Liver (tissue), 10 donors: ENCODE measurements at places on chromosomes 6 and 20. TPM values are rescaled to one million over a fixed set of nuclear protein-coding genes. Genes with fewer than 3 reads are reported as not detected.

GRCh38 chr20:23419995-23420901, 1.0 kb downstream of the NAPB start:
- H3K27me3 ChIP-seq: no peaks in the 10 kb centered on the region
- peaks cover 24% of the 10 kb centered on the region for H3K4me1 ChIP-seq
- peak overlapping the region; percentile 96 for H3K4me3 ChIP-seq
- peak overlapping the region; percentile 95 for H3K27ac ChIP-seq

DNA sequence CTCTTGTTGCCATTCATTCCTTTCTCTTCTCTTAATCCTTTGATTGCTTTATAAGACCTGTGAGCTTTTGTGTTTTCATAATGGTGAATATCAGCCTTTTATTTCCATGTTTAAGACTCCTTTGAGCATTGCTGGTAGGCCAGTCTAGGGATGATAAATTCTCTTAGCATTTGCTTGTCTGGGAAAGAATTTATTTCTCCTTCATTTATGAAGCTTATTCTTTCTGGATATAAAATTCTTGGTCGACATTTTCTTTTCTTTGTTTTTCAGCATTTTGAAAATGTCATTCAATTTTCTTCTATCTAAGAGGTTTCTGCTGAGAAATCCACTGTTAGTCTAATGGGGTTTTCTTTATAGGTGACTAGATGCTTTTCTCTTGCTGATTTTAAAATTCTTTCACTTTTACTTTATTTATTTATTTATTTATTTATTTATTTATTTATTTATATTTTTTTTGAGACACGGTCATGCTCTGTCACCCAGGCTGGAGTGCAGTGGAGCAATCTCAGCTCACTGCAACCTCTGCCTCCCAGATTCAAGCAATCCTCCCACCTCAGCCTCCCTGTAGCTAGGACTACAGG, 15.0 kb downstream of the ARFGEF3 start:
- H3K4me1 ChIP-seq: no peaks in the 10 kb centered on the region
- H3K4me3 ChIP-seq: no peak overlapping the region
- DNase-seq: no peak
- H3K27ac ChIP-seq: no peak overlapping the region
- H3K36me3 ChIP-seq: no peaks in the 10 kb centered on the region

DNA sequence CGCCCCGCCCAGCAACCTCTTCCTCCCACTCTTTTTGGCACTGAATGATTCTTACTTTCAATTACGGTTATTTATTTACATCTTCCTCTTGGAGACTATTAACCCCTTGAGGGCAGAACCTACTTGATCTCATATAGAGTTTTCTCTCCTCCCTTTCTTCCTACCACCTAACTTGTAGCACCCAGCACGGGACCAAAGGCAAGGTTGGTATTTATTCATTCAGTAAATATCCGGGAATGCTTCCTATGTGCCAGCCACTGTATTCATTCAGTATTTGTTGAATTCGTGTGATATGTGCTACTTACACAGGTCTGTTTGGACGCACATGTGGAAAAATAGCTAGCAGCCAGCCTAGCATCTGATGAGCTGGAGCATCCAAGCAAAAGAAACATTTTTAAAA, 1.3 kb upstream of the CNKSR3 start:
- H3K36me3 ChIP-seq: no peaks in the 10 kb centered on the region
- H3K4me1 ChIP-seq: peaks cover 23% of the 10 kb centered on the region
- H3K27me3 ChIP-seq: no peaks in the 10 kb centered on the region
- H3K4me3 ChIP-seq: peak overlapping the region; percentile 81

Gene DOP1A
- 32.0 TPM for total RNA-seq

DNA sequence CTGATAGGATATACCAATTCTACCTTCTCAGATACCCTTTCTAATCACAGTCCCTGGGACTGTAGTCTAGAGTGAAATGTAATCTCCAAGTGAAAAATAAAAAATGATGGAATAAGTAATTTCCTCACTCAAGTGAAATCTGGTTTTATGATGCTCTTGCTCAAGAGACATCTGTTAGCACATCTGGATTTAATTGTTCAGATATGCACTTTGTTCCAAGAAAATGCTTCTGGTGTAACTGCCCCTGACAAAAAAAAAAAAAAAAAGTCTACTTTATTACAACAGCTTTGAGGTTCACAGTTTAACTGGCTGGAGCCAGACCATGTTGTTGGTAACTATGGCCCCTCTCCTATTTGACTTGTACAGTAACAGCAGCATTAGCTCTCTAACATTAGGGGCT, 251.8 kb downstream of the BTBD9 start:
- H3K27ac ChIP-seq: no peak overlapping the region
- no peaks in the 10 kb centered on the region for H3K27me3 ChIP-seq
- H3K4me1 ChIP-seq: no peaks in the 10 kb centered on the region
- no peak for DNase-seq
- no peaks in the 10 kb centered on the region for H3K36me3 ChIP-seq
- H3K4me3 ChIP-seq: no peak overlapping the region

DNA sequence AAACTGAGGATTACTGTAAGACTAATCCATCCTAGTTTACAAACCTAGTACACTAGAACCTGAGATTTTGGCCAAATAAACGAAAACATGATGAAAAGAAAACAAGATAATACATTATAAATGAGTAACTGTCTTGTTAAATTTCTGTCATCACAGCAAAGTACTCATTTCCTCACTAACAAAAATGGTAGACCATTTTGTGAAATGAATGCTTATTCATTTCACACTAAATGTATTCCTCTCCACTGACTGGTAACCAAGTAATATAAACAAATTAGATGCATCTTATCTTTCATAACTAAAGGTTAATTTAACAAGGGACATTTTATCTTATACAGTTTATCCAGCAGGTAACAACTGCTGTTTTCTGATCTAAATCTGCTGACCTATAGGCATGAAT, 143.7 kb downstream of the REV3L start:
- H3K4me3 ChIP-seq: no peak overlapping the region
- DNase-seq: no peak
- H3K27ac ChIP-seq: no peak overlapping the region
- peaks cover 3% of the 10 kb centered on the region for H3K4me1 ChIP-seq
- H3K36me3 ChIP-seq: peaks cover 11% of the 10 kb centered on the region
- H3K27me3 ChIP-seq: no peaks in the 10 kb centered on the region

DNA sequence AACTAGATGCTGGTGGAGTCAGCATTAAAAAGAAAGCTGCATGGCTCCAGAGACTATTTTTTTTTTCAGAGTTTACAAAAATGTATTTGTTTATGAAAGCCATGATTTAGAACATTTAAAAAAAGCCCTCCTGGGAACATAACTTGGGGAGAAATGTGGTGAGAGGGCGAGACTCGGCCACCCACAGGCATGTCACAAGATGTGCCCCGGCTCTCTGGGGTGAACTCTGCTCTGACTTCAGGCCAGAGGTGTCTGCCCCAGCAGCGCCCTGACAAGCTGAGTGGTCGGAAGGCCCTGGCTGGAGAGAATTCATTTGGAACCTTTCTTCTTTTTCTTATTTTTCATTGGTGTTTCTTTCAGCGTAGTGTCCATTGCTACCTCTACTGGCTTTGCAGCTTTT, 21.7 kb upstream of the RFPL4B start:
- no peaks in the 10 kb centered on the region for H3K27me3 ChIP-seq
- no peaks in the 10 kb centered on the region for H3K4me1 ChIP-seq
- no peak overlapping the region for H3K4me3 ChIP-seq
- DNase-seq: no peak
- H3K36me3 ChIP-seq: no peaks in the 10 kb centered on the region

- no peak overlapping the region for H3K4me3 ChIP-seq
- no peaks in the 10 kb centered on the region for H3K27me3 ChIP-seq
- peaks cover 15% of the 10 kb centered on the region for H3K36me3 ChIP-seq
Observed at GRCh38 chr6:118825661-118826060, 68.3 kb upstream of the ASF1A start.

DNA sequence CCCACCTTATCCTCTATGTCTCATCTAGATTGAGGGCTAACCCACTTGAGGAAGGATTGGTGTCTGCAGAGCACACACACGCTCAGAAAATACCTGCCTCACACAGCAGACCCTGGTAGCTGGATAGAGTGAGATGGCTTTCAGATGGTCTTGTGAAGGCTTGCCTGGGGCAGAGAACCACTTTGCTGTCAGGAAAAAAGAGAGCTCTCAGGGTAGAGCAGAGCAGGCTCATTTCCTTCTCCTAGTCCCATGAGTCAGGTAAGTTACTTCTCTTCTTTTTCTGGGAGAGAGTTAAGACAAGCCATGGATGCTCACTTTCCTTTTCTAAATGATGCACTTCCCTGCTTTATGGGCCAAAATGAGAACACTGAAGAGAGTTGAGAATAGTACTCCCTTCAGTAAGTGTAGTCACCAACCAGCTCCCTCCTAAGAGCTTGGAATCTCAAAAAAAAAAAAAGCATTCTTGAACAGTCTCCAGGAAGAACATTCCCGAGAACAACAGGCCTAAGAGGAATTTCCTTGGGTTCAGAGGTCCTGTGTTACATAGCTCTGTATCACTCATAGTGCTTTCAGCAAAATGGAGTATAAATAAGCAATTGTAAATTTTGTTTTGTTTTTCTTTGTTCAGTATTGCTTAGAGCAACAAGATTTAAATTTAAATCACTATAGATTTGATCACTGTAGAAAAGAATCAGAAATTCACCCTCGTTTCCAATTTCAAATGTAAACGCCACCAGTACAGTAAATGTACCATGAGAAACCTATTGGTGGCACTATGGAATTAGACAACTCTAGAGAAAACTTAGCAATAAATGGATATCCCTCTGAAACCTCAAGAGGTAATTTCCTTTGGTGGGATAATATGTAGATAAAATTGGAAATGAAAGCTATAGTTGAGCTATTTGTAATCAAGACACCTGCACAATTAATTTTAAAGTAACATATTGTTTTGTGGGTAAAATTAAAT, 530.3 kb downstream of the RFPL4B start:
- no peaks in the 10 kb centered on the region for H3K36me3 ChIP-seq
- H3K27me3 ChIP-seq: no peaks in the 10 kb centered on the region
- H3K4me3 ChIP-seq: no peak overlapping the region
- no peaks in the 10 kb centered on the region for H3K4me1 ChIP-seq
- H3K27ac ChIP-seq: no peak overlapping the region
- DNase-seq: no peak

Gene SLC13A3
- 10.7 TPM for total RNA-seq

- H3K27ac ChIP-seq: no peak overlapping the region
- no peaks in the 10 kb centered on the region for H3K4me1 ChIP-seq
- no peaks in the 10 kb centered on the region for H3K36me3 ChIP-seq
- no peak overlapping the region for H3K4me3 ChIP-seq
Observed at GRCh38 chr6:108142240-108142639, 23.6 kb upstream of the NR2E1 start.

Gene TRAPPC3L
- 0.08 TPM for total RNA-seq
